Fibroblast of skin of right quadriceps (primary cell): ENCODE measurements at places on chromosomes 2 and 18.

DNA sequence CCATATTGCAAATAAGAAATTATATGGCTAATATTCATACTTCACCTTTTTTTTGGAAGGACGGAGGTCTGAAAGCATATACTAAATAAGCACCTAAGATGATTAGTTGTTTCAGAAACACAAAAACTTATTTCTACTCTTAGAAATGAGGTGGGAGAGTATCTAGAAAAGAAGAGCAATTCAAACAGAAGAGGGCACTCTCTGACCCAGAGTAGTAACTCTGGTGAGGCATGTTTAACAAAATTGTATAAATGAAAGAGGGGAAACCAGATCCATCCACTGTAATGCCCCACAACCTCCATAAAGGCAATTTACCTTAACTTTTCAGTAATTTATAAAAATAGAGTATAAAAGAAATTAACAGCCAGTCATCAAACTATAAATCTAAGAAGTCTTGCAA, 669.6 kb upstream of the VRK2 start:
- no peak for DNase-seq

DNA sequence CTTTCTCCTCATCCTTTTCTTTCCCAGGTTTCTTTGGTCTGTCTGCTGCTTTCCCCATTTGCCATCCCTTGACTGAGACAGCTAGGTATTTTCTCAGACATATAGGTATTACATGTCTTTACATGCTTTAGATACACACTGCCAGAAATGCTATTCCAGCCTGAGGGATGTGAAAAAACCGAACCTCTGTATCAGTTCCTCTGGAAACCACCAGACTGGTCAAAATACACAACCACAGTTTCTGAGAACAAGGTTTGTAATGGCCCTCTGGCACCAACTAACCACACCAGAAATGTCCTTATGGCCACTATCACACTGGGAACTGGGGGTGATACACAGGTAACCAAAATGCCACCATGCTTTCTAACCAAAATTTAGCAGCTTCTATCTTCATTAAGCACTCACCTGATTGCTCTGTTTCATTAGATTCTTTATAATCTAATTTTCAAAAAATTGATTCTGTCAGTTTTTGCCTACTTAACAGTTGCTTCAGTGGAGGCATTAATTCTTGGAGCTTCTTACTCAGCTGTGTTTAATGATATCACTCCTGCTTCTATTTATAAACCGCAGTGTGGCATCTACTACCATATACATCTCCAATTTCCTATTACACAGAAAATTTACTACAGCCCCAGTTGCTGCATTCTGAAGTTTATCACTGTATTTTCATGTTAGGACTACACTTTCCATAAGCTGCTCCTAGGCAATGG, 243.5 kb downstream of the WDPCP start:
- DNase-seq = no peak

GRCh38 chr2:203900253-203900652, 32.7 kb downstream of the CTLA4 start:
- no peak for DNase-seq

GRCh38 chr18:54712306-54712705, 116.0 kb upstream of the RAB27B start:
- peak; percentile 68 for DNase-seq

GRCh38 chr18:3321133-3321812, 59.3 kb downstream of the MYL12B start:
- DNase-seq = peak; percentile 94

DNA sequence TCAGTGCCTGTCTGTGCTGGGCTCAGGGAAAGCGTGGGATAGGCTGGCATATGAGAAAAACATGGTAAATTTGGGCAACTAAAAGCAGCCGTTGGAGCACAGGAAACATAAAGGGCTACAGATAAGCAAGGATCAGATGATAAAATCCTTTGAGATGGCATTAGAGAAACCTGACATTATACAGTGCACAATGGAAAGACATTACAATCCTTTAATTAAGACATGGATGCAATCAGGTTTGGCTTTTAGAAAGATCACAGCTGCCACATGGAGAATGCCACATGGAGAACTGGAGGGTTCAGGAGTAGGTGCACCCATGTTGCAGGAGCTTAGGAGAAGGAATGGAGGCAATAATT, 117.3 kb downstream of the CDC42EP3 start:
- DNase-seq = no peak

DNA sequence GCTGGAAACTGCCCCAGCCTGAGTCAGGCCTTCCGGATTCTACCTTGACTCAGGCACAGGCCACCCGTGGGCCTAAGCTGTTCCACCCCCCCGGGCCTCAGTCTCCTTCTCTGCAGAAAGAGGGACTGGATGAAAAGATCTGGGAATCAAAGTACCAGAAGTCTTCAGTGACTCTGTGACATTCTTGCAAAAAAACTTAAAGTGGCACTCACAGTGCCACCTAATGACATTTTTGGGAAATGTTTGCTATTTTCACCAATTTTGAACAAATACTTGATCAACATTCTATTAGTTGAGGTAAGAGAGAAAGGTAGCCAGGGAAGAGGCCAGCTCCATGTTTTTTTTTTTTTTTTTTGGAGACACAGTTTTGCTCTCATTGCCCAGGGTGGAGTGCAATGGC, 48.3 kb upstream of the ACAA2 start:
- DNase-seq = no peak

GRCh38 chr18:74083557-74083952, 64.1 kb downstream of the FBXO15 start:
- no peak for DNase-seq

DNA sequence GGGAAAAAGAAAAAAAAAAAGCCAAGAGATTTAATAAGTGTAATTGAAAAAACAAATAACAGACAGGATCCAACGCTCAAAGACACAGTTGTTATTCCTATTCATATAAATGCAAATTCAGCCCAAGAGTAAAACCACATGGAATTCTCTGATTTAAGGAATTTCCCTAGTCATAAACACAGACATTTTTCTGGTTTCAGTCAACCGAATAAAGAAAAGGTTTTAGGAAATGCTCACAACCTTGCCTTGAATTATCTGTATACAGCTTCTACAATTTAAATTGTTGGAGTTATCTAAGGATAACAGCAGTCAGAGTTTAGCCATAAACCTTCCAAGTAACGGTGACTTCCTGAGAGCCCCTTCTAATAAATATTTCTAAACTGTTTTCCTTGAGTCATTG, 122.7 kb downstream of the VWC2L start:
- peak; percentile 32 for DNase-seq

DNA sequence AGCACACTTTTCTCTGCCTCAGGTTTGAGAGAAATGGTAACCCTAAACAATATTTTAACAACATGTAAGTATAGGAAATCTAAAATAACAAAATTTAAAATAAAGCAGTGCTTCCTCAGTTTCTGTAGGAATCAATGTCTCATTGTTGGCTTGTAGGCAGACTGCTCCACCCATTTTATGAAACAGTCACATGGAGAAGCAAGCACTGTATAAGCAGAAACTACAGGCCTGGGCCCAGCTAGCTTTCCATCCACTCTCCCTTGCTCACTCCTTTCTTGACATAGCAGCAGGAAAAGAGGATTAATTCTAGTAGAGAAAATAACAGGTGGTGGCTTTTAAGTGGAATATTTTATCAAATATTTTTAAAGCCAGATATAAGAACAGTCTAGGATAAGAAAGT, 97.2 kb downstream of the PLEKHM3 start:
- no peak for DNase-seq

DNA sequence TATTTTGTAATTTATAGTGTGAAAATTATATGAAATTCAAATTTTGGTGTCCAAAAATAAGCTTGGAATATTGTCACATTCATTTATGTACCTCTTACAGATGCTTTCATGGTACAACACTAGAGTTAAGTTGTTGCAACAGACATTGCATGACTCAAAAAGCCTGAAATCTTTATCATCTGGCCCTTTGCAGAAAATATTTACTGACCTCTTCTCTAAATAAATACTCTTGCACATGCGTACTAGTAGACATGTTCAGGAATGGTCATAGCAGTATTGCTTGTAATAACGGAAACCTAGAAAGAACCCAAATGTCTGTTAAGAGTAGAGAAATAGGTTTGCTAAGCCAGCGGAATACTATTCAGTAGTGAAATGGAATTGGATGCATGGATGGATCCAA, 60.4 kb downstream of the GALNT1 start:
- no peak for DNase-seq

GRCh38 chr2:117330641-117331040, 483.9 kb upstream of the DDX18 start:
- DNase-seq = no peak

- peak; percentile 63 for DNase-seq
These were observed 1.1 kb upstream of the FARP2 start for GRCh38 chr2:241354668-241355658.

GRCh38 chr2:101426822-101427221, 39.5 kb upstream of the CREG2 start:
- no peak for DNase-seq

- no peak for DNase-seq
These were observed 604.9 kb upstream of the CDH2 start for GRCh38 chr18:28781616-28782362.

- peak; percentile 32 for DNase-seq
These were observed 38.5 kb upstream of the ZNF396 start for GRCh38 chr18:35415511-35416073.

GRCh38 chr2:15835991-15836688, 104.2 kb upstream of the MYCN start:
- no peak for DNase-seq

DNA sequence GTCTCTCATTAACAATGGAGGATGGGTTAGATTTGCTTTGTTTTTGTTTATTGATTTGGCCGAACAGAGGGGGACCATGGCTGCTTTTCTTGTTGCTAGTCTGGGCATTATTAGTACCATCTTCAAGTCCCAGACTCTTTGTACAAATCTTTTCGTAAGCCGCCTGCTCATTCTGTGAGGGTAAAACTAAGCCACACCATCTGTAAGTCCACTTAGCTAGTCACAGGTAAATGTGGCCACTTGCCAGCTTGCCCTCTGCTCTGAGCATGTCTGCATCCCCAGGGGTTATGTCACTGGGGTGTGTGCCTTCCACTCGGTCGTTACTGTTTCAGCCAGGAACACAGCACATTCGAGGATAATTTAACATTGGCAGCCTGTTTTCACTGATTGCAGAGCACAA, 85.6 kb downstream of the SMIM21 start:
- no peak for DNase-seq

DNA sequence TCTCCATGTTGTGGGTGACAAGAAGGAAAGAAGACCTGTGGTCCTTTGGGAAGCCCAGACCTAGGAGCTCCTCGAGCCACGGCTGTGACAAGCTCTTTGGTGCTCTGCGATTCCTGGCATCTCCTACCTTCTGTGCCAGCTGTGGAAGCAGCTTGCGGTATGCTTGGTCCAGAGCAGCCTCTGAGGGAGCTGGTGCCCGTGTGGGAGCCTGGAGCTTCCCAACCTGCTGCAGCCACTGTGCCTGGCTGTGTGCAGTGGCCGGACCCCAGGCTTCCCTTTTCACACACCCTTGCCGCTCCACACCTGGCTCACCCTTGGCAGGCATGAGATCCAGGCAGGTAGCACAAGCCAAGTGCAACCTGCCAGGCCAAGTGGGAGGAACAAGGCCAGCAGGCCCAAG, 1328.6 kb upstream of the SLC39A10 start:
- DNase-seq = no peak

GRCh38 chr18:77062518-77063003, 70.0 kb downstream of the MBP start:
- DNase-seq = no peak

DNA sequence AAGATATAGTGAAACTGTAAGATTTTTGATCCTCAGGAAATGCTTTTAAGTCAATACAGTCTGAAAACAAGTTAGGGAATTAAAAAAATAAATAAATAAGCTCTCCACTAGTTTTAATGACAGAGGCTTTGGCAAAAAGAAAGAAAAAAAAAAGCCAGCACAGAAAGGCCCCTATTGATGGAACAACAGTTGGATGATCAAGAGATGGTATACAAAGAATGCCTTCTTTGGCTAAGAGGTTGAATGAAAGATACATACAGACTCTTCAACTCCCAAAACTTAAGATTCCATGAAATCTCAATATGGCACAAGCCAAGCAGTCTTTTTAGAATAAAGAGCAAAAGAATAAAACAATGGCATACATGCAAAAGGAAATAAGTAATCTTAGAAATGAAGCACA, 64.0 kb upstream of the GALNT5 start:
- DNase-seq = no peak

DNA sequence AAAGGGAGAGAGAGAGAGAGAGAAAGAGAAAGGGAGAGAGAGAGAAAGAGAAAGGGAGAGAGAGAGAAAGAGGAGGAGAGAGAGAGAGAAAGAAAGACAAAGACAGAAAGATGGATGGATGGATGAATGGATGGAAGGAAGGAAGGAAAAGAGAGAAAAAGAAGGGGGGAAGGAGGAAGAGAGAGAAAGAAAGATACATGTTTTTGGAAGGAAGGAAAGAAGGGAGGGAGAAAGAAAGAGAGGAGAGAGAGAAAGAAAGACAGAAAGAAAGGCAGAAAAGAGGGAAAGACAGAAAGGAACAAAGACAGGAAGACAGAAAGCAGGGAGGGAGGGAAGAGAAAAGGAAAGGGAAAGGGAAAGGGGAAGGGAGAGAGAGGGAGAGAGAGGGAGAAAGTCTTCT, 51.6 kb downstream of the RNU4ATAC start:
- no peak for DNase-seq

DNA sequence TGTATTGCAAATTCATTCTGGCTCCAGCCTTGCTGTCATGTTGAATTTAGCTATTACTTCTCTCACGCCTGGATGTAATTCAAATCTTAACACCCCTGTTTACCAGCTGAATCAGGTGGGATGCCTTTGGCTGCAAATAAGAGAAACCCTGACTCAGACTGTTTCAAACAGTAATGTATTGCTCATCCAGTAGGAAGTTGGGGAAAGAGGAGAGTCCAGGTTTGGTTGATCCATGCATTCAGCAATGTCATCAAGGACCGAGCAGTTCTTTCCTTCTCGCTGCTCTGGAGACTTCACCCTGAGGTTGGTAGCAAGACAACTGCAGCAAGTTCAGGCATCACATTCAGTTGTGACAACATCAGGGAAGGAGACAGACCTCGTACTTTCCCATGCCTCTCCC, 6.4 kb upstream of the DARS1 start:
- no peak for DNase-seq

GRCh38 chr18:31432316-31432715, 15.2 kb upstream of the DSG3 start:
- no peak for DNase-seq

DNA sequence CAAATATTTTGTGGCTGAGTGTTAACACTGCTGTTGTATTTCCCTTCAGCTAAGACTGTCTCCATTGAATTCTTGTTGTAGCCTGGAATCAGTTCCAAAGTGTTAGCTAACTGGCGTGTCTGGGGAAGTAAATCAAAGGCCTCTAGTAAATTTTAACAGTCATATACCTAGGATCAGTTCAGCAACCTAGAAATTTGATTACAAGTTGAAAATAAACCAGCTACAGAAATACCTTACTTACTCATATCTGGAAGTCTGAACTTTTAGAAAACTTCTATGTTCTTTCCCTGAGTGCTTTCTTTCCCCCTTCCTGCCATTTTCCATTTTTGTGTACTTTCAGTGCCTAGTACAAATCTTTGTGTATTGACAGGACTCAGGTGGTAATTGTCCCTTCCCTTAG, 396.7 kb upstream of the DCC start:
- DNase-seq = no peak

DNA sequence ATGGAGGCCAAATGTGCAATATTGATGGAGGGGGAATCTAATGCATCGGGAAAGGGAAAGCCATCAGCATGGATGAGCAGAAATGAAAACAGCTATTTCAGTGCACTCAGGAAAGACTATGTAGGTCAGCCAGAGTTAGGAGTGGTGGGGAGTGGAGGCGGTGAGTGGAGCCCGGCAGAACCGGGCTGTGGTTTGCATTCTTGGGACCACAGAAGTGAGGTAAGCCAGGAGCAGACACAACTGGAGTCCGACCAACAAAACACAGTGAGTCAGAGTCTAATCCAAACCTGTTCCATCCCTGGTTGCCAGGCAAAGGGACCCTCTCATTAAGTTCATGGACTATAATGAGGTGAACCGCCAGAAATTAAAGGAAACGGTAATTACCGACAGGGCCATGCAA, 61.1 kb upstream of the RAB12 start:
- DNase-seq = peak; percentile 61
